ENCODE measurements at places on chromosomes 13 and 19. TPM values are rescaled to one million over a fixed set of nuclear protein-coding genes. Genes with fewer than 3 reads are reported as not detected.

DNA sequence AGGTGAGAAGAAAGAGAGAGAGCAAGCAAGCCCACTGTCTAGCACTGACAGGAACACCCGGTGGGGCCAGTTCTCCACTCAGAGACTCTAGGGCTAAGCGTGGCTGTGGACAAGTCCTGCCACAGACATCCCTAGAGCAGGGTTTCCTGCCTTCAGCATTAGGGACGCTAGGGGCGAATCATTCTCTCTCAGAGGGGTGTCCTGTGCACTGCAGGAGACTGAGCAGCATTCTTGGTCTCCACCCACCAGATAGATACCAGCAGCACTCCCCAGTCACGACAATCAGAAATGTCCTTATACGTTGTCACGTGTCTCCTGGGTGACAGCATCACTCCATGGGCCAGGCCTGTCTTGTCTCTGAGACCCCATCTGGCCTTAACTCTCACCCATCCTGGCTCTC lies 1.5 kb downstream of the OR10H1 start:
- DNase-seq = no peak

DNA sequence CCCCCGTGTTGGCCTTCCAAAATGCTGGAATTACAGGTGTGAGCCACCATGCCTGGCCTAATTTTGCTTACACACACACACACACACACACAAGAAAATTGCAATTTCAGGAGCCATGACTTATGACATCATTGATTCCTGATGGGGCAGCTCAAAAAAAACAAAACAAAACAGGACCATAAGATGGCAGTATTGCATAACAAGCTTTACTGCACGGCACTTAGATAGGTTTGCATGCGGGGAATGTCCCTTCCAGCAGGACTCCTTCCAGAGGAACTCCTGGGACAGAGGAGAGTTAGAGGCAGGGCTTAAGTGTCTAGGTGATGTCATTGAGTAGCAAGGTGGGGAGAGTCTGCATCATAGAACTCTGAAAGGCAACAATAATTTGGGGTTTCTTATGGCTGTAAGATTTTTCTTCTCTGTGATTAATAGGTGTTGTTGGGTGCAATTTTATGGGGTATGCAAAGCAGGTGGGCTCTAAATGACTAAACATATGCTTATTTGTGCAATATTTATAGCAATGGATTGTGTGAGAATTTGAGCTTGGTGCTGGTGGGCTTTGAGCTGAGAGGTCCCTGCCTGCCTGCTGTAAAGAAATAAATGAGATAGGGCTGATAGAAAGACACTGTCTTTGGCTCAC lies 9.0 kb upstream of the ACSBG2 start:
- DNase-seq = no peak

GRCh38 chr19:39824143-39825092 lies 9.5 kb downstream of the DYRK1B start:
- DNase-seq = peak; percentile 92

DNA sequence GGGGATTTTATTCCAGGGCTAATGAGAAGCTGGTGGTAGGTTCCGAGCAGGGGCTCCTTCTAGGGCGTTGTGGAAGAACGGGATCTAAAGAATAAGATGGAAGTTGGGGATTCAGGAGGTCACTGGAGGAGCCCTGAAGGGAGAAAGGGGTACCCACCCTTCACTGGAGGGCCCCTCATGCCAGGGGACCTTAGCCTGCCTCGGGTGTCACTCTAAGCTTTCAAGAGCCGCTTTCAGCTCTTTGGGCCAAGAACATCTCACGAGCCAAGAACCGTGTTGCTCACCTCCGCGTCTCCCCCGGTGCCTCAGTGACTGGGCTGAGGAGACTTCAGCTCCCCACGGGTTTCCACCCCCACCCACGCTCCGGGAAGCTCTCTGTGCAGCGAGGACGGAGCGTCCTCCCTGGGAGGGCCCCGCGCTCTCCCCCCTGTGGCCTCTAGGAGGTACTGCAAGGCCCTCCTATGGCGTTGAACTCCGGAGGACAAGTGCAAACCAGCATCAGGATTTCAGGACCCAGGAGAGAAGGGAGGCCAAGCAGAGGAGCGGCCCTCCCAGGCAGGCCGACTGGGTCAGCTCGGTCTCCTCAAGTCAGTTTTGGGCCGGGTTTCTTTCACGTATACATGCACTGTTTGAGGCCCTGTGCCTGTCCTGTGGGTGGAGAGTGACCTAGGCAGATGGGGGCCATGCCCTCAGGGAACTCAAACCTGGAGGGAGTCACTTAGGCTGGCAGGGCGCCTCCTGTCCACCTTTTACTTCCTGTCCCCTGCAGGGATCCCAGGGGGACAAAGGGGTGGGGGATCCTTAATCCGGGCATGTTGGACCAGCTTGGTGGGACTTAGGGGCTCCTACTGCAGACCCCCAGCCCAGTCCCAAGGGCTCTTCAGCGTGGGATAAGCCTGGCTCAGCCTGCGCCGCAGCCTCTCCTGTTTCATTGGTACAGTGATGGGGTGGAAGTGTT lies 5.1 kb upstream of the KRTDAP start:
- DNase-seq = peak; percentile 87

DNA sequence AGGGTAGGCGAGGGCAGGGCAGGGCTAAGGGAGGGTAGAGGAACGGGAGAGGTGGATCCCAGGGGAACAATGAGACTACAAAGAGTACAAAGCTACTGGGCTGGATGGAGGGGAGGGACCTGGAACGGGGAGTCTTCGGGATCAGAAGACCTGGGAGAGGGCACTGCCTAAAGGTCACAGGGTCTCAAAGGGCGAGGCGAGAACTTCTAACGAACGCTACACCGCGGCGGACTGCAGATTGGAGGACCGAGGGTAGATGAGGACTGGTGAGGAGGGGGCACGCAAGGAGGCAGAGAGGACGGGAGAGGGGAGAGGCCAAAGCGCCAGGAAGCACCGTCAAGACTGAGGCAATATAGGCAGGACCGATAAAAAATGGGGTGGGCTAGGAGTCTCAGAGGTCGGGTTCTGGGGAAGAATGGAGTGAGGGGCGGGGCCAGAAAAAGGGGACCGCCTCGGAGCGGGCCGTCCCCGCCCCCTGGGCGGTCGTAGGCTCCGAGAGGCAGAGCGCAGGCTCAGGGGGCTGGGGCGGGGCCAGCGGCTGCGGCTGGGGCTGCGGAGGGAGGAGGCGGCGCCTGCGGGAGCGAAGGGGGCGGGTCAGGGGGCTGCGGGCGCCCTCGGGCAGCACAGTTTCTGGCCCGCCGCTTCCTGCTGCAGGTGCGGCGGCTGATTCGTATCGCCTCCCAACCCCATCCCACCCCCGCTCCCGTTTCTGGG lies 1.3 kb upstream of the KCNC3 start:
- DNase-seq = peak; percentile 90

PRR19 gene
- 0.51 TPM for total RNA-seq

PSG6 gene
- not detected for total RNA-seq

PTH2 gene
- total RNA-seq = not detected

ZNF626 gene
- total RNA-seq = 7.5 TPM

NOTCH3 gene
- total RNA-seq = 28.5 TPM

CAMSAP3 gene
- total RNA-seq = 1.9 TPM

FCHO1 gene
- total RNA-seq = 0.24 TPM

FXYD1 gene
- 556 TPM for total RNA-seq

NUDT19 gene
- 23.8 TPM for total RNA-seq

TMPRSS9 gene
- not detected for total RNA-seq
